Left ventricle myocardium inferior (tissue), 1 donor: ENCODE measurements at places on chromosomes 2 and 18. TPM values are rescaled to one million over a fixed set of nuclear protein-coding genes. Genes with fewer than 3 reads are reported as not detected.

Gene ATP8B1
- total RNA-seq = 8.6 TPM

GRCh38 chr2:238458651-238459050 is 31.9 kb downstream of the ASB1 start:
- no peak for DNase-seq
- peaks cover 26% of the 10 kb centered on the region for H3K4me1 ChIP-seq
- H3K27ac ChIP-seq = peak overlapping the region; percentile 75
- peak overlapping the region; percentile 27 for H3K4me3 ChIP-seq
- H3K36me3 ChIP-seq = no peaks in the 10 kb centered on the region

Gene CAMKMT
- total RNA-seq = 4.8 TPM

Gene CAPN13
- total RNA-seq = not detected

- no peak for DNase-seq
- H3K4me1 ChIP-seq = no peaks in the 10 kb centered on the region
- peaks cover 4% of the 10 kb centered on the region for H3K27me3 ChIP-seq
- H3K36me3 ChIP-seq = no peaks in the 10 kb centered on the region
- no peak overlapping the region for H3K27ac ChIP-seq
Measured at GRCh38 chr2:65957886-65958285, 477.0 kb upstream of the MEIS1 start.

- no peaks in the 10 kb centered on the region for H3K36me3 ChIP-seq
- H3K4me3 ChIP-seq = no peak overlapping the region
- H3K27me3 ChIP-seq = peaks cover 44% of the 10 kb centered on the region
- no peak for DNase-seq
Measured at GRCh38 chr2:239034561-239035341, 186.9 kb downstream of the TWIST2 start.

DNA sequence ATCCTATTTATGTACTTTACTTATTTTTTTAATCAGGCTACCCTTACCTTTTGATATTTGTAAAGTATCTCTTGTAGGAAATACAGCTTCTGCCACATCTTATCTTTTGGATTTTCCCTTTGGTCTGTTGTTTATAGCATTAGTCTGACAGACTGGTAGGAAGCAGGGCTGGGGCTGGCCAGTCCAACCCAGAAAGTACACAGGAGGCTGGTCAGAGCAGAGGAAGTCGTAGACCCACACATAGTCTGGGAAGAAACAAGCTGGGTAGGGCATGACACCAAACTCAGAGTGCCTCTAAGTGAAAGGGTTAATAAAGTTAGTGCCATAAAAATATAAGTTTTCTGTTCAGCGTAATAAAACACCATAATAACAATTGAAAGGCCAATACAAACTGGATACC is 51.7 kb downstream of the BOLA3 start:
- no peak overlapping the region for H3K4me3 ChIP-seq
- H3K4me1 ChIP-seq = peaks cover 10% of the 10 kb centered on the region
- H3K27me3 ChIP-seq = no peaks in the 10 kb centered on the region
- H3K36me3 ChIP-seq = peaks cover 52% of the 10 kb centered on the region

Gene EPB41L3
- 6.3 TPM for total RNA-seq

Gene TACR1
- total RNA-seq = 0.22 TPM

GRCh38 chr2:21118302-21118920 is 5.4 kb upstream of the TDRD15 start:
- H3K4me1 ChIP-seq = no peaks in the 10 kb centered on the region
- no peak overlapping the region for H3K27ac ChIP-seq
- no peak for DNase-seq
- no peak overlapping the region for H3K4me3 ChIP-seq

DNA sequence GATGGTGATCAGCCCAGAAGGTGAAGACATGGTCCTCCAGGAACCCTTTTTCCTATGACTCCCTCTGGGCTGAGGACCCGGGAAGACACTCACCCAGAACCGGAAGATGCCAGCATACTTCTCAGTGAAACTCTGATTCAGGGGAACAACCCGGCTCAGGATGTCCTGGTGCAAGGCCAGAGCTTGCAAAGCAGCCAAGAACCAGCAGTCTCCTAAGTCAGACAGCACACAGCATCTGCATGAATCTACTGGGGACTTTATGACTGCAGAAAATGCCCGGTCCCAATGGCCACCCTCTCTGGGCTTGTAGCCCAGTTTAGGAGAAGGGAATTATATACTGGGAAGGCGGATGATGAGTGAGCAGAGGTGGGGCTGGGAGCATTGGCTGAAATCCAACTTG is 15.3 kb downstream of the CAPN14 start:
- no peaks in the 10 kb centered on the region for H3K27me3 ChIP-seq
- no peak for DNase-seq
- peaks cover 29% of the 10 kb centered on the region for H3K4me1 ChIP-seq
- no peak overlapping the region for H3K4me3 ChIP-seq
- H3K36me3 ChIP-seq = no peaks in the 10 kb centered on the region

DNA sequence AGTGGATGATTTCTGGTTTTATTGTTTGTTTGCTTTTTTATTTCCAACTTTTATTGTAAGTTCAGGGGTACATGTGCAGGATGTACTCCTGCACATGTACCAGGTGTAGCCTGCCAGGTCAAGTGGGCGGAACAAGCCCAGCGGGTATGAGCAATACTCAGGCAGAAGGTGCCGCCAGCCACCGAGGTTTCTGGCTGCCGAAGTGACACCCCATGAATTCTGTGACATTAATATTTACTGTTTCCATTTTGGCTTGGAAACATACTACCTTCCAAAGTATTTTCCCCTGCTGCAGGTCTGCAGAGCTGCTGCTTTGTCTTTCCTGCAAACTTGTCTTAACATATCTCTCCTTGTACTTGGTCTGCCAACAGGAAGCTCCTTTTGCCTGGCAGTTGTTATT is 78.5 kb downstream of the PTPN4 start:
- H3K4me1 ChIP-seq = peaks cover 13% of the 10 kb centered on the region
- no peak for DNase-seq
- H3K4me3 ChIP-seq = no peak overlapping the region
- no peaks in the 10 kb centered on the region for H3K27me3 ChIP-seq
- no peak overlapping the region for H3K27ac ChIP-seq

Gene TUBA4B
- not detected for total RNA-seq

DNA sequence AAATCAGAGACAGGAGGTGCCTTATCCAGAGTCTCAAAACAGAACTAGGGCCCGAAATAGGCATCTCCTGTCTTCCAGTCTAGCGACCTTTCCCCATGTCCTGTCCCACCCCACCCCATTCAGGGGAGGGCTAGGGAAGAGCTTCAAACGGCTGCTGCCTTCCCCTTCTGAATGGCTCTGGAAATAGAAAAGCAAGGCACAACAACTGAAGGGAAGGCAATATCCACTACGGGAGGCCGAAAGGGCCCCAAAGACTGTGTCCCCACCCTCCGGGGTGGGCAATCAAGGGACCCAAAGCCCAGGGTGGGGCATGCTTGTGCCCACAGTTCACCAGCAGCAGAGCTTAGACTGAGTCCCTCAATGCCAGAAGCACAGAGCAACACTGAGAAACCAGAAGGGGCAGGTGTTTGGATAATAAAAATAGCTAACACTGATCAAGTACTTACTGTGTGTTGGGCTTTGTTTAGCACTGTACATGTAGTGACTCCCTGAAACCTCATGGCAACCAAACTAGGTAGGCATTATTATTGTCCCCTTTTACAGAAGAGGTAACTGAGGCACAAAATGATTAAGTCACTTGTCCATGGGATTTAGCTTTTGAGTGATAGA is 38.5 kb downstream of the CYRIA start:
- DNase-seq = no peak
- no peak overlapping the region for H3K4me3 ChIP-seq
- peaks cover 73% of the 10 kb centered on the region for H3K4me1 ChIP-seq
- peaks cover 3% of the 10 kb centered on the region for H3K27me3 ChIP-seq

GRCh38 chr2:167732326-167732725 is 515.1 kb downstream of the STK39 start:
- H3K27me3 ChIP-seq = no peaks in the 10 kb centered on the region
- no peak for DNase-seq
- no peak overlapping the region for H3K4me3 ChIP-seq
- no peaks in the 10 kb centered on the region for H3K36me3 ChIP-seq
- H3K4me1 ChIP-seq = peaks cover 4% of the 10 kb centered on the region
